ENCODE measurements at places on chromosomes 12 and 14.

GRCh38 chr12:6056406-6057240, 67.8 kb downstream of the VWF start:
- DNase-seq: no peak

GRCh38 chr14:60575008-60575407, 66.1 kb downstream of the SIX6 start:
- DNase-seq: no peak

DNA sequence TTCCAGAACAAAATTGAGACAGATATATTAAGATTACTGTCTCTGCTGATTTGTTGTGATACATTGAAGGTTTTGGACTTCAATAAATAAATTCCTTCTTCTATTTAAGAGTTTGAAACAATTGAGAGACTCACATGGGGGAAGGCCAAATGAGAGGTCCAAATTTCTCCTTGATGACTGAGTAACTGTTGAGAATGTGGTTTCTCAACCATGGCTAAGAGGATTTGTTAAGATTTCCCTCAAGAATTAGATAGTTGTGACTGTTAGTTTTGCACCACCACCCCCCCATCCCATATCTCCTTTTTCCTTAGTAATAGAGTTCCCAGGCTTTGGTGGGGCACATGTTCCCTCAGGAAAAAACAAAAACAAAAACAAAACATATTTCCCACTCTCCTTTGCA, 47.7 kb upstream of the IGF1 start:
- DNase-seq: no peak

GRCh38 chr12:71333418-71333817, 106.2 kb upstream of the LGR5 start:
- DNase-seq: no peak

DNA sequence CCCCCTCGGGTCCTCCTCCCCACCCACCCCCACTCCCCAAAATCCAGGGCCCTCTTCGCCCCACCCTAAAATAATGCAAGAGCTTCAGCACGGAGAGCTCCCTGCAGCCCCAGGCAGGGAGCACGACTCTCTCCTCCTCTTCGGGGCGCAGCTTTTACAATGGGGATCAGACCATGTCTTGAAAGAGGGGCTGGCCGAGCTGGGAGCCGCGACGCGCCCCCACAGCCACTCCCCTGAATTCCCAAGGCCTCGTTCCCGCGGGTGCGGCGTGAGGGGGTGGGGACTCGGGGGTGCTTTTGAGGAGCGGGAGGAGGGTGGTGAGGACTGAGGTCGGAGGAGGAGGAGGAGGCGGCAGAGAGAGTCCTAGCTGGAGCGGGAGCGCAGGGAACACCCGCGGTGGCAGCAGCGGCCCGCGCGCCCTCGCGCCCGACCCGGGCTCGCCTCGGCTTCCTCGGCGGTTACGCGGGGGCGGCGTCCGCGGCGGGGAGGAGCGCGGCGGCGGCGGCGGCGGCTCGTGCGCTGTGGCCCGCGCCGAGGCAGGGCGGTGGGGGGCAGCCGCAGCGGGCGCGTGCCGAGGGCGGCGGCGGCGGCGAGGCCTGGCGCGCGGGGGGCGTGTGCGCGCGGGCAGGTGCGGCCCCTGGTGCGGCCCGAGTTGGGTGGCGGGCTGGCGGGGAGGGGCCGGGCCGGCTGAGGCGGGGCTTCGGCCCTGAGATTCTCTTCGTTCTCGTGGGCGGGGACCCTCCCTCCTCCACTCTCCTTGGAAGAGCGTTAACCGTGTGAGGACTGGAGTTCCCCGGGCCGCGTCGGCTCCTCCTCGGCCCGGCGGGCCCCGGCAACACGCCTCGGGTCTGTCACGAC, at the start of gene ANKS1B:
Gene ANKS1B, minus strand, starts transcription at position 666 of the 858 bp plus-strand sequence. CDS start 699 bp downstream, outside the sequence.
- DNase-seq: peak; percentile 37

DNA sequence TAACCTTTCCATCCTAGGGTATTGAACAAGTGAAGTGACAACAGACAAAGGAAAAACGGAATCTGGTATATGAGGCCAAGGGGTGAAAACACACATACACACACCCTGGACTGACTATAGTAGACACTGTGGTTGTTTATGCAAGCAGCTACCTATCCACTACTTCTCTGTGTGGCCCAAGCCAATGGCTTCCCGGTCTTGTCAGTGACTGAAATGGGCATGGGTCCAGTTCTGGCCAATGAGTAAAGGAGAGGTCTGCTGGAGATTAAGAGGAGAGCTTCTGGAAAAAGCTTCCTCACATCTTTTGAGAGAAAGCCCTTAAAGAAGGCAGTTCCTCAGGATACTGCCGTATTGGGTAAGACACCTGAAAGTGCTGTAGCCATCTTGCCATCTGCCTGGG, 19.3 kb downstream of the MBIP start:
- no peak for DNase-seq
